Astrocyte (in vitro differentiated cells and primary cell): ENCODE measurements at places on chromosomes 6 and 20.
A peak's percentile ranks its signal among the peaks of the same experiment; 100 is the strongest.

DNA sequence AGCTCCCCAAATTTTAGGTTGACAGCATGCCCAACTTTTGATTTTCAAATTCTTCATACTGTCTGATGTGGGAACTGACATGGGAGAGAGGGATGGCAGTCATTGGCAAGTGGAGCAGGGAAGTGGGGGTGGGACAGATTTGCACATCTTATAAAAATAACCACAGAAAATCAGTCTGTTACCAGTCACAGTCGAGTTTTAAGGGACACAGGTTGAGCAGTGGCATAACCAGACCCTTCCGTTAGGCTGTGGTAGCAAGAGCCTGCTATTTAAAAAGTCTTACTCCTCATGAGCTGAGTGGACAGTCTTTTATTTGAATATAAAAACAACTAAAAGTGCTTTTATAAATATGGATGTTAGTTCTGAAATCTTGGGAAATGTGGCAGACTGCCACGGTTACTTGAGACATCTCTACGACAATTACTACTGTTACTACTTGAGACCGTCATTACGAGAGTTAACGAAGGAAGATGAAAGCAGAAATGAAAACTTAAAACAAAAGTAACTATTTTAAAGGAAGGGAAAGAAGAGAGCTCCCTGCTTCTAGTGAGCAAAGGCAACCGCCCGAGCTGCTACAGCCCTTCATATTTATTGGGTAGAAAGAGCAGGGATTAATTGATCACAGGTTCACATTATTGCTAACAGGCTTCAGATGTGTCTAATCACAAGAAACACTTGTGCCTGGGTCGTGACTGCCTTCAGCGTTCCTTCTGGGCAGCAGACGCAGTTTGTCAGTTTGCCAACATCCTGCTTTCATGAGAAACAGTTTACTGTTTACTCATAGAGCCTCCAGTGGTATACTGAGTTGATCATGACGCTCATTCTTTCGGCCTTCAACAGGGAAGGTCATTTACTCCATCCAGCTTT is 71.3 kb downstream of the EFHC1 start:
- DNase-seq: no peak

DNA sequence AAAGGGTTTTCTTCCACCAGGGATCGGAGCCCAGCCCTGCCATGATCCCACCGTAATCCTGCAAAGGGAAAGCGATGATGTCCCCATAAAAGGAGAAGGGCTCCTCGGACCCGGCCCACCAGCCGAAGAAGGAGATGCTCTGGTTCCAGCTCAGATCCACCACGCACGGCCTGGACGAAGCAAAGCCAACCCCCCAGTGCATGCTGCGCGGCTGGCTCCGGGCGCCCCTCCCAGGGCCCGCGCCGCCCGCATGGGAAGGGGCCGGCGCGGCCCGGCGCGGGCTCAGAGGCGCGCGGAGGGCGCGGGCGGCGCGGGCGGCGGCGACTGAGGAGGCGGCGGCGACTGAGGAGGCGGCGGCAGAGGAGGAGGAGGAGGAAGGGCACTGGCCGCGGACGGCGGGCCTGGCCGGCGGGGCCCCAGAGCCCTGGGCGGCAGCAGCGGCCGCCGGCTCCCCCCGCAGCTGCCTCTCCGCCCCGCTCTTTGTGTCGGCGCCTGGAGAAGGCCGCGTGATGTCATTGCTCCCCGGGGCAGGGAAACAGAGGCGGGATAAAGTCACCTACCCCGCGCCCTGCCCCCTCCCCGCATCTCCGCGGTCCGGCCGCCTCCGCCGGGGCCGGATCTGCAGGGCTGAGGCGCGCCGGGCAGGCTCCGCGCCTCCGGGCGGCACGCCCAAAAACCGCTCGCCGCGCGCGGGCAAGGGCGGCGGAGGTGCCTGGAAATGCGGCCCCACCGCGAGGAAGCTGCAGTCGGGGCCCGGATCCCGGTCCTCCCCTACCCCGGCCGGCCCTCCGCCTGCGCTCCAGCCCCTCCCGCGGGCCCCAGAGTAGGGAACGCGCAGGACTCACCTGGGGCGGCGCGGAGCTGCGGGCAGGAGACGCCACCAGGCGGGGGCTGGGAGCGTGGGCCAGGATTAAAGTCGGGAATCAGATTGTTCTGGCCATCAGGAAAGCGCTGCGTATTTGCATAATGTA is at the start of gene FAXC:
TSS of gene FAXC (minus strand) at position 504 of the 971 bp plus-strand sequence. CDS start at position 202, 302 bp downstream.
- peak; percentile 10 for DNase-seq

DNA sequence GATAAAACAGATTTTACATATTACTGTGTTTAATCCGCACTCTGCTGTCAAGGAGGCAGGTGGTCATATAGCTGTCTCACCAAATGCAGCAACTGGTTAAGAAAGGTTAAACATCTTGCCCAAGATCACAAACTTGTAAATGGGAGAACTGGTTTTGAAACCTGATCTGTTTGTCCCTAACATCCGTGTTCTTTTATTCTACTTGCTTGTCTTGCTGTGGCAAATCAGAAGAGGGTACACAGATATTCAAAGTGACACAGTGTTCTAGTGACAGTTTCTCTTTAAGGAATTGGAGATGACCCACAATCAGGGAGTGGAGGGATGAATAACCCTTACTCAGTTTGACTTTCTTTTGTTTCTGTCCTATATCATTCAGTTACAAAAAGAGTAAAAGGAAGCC is 83.0 kb upstream of the SGK1 start:
- DNase-seq: no peak

DNA sequence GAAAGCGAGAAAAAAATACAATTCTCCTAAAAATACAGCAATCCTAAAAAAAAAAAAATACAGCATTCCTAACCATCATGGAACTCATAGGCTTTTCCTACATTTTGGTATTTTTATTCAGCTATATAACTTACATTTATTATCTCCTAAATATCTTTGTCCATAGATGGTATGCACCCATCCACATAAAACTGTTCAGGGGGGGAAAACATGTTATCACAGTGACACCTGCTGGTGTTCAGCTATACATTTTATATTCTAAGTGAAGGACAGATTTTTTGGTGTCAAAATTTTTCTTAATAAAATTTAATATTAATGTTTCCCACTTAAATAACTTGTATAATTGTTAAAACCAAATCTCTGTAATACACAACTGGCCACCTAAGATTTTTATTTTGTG is 58.0 kb downstream of the BLOC1S5 start:
- DNase-seq: no peak

- DNase-seq: peak; percentile 34
These were observed 973 bp upstream of the BRD2 start for GRCh38 chr6:32967151-32968091.

- no peak for DNase-seq
These were observed 13.8 kb downstream of the PHACTR3 start for GRCh38 chr20:59618131-59618530.

- no peak for DNase-seq
These were observed 38.4 kb downstream of the PIGU start for GRCh38 chr20:34638532-34638931.

DNA sequence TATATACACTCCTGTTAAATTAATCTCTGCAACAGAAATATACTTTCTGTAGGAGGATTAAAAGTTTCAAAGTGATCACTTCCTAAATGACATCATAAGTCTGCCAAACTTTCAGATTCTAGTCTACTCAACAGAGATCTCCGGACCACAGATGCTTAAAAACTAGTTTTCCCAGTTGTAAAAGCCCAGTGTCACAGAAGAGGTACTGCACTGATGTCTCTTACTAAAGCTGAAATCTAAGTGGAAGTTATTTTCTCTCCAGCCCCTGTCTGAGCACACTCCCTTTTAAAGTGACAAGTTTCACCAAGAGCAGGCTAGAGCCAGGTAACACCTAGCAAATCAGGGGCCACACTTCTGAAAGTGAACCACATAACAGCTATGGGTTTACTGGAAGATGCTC is 71.6 kb upstream of the DST start:
- DNase-seq: no peak

- DNase-seq: no peak
These were observed 425.1 kb upstream of the JAG1 start for GRCh38 chr20:11098888-11099287.

GRCh38 chr6:169620171-169621130 is 81.4 kb downstream of the WDR27 start:
- peak; percentile 78 for DNase-seq

- no peak for DNase-seq
These were observed 1.3 kb upstream of the HLA-B start for GRCh38 chr6:31358302-31358701.

DNA sequence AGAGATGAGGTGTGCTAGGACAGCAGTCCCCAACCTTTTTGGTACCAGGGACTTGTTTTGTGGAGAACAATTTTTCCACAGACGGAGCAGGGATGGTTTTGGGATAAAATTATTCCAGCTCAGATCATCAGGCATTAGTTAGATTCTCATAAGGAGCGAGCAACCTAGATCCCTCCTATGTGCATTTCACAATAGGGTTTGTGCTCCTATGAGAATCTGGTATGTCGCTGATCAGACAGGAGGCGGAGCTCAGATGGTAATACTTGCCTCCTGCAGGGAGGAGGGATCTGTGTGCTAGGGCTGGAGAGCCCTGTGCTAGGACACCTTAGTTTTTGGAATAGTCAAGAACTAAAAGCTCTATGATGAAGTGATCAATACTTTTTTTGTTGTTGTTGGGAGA is 2.5 kb downstream of the SMIM13 start:
- DNase-seq: peak; percentile 61

DNA sequence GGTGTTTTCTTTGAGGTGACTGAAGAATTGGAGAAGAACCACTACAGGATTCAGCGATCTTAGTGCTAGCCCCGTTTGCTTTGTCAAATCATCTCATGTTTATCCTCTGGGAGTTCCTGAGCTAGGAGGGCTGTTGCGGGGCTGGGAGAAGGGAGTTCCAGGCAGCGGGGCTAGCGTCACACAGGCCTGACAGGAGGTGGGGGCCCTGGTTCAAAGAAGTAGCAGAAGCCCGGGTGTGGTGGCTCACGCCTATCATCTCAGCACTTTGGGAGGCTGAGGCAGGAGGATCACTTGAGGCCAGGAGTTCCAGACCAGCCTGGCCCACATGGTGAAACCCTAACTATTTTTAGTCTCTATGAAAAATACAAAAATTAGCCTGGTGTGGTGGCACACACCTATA is 33.2 kb upstream of the SULF2 start:
- no peak for DNase-seq

DNA sequence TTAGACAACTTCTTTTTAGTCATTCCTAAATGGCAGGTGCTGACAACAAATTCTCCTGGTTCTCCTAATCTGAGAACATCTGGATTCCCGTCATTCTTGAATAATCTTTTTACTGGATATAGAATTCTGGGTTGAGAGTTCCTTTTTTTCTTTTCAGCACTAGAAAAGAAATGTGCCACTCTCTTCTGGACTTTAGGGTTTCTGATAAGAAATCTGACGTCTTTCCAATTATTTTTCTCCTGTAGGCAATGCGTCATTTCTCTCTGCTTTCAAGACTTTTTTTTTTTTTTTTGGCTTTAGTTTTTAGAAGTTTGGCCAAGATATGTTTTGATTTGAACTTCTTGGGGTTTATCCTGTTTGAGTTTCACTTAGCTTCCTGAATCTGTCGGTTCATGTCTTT is 66.1 kb upstream of the RNF24 start:
- peak; percentile 68 for DNase-seq

- no peak for DNase-seq
These were observed 216.0 kb downstream of the DLL1 start for GRCh38 chr6:170074907-170075306.

DNA sequence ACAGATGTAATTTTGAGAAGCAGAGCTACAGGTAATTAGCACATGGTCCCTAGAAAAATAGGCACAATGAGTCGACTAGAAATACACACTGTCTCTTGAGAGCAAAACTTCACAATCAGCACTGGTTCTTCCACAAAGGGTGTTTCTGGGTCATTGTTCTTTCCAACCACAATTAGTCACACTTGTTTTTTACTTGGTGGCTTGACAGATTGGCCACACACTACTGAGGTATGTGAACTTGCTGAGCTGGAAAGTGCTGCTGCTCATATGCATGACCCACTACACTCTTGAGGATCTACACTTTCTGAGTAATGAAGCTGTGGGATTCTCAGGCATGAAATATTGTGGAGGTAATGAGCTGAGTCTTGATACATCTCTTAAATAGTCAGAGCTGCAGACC is 347.7 kb downstream of the BCKDHB start:
- peak; percentile 100 for DNase-seq

- peak; percentile 79 for DNase-seq
These were observed 55.2 kb upstream of the RREB1 start for GRCh38 chr6:7052443-7053011.

DNA sequence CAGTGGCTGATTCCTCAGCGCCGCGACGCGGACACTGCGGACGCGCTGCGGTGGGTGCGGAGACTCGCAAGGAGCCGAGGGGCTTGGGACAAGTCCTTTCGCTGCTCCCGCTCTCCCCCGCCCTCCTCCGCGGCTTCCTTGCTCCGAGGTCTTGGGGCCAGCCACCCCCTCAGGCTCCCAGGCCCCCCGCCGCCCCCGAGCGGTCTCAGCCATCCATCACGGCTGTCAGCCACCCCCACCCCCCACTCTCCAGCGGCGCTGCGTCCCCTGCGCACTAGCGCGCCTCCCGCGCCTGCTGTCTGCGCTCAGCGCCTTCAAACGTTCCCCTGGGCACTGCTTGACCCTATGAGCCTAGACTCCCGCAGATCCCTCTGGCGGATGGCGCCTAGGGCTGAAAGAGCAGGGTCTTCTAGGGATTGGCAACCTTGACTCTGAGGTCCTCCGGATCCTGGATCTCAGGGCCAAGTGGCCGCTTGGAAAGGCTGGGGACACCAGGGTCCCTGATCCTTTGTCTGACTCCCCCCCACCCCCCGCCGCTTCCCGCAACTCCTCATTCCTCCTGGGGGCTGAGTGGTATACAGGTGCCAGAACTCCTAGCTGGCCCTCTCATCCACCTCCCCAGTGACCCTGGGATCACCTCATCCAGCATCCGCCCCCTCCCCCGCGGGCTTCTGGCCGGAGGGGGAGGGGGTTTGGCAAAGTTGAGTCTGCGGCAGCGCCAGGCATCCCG is 1.4 kb downstream of the SLC12A5 start:
- no peak for DNase-seq

DNA sequence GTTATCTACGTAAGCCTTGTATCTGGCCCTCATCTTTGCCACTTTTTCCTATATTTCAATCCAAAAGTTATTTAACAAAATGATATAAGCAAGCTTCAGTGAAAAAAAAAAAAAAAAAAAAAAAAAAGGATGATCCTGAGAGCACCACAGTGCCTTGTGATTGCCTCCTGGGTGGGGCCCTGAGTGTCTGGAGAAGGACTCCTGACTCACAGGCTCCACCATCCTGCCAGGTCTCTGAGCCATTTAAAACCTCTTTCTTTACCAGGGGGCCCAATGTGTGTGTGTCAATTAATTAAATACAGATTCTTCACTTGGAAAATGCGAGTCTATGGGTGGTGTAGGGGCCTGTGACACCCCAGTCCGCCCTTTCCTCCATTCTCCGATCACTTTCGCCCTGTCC is 105.2 kb downstream of the SMOC2 start:
- DNase-seq: no peak

- peak; percentile 5 for DNase-seq
These were observed 287.3 kb upstream of the FOXQ1 start for GRCh38 chr6:1024587-1024986.
